Chondrocyte (in vitro differentiated cells): ENCODE measurements at places on chromosomes 13 and 19. TPM values are rescaled to one million over a fixed set of nuclear protein-coding genes. Genes with fewer than 3 reads are reported as not detected.
A peak's percentile ranks its signal among the peaks of the same experiment; 100 is the strongest.

GRCh38 chr13:73778242-73778864 lies 355.9 kb downstream of the KLF12 start:
- no peak for DNase-seq

DNA sequence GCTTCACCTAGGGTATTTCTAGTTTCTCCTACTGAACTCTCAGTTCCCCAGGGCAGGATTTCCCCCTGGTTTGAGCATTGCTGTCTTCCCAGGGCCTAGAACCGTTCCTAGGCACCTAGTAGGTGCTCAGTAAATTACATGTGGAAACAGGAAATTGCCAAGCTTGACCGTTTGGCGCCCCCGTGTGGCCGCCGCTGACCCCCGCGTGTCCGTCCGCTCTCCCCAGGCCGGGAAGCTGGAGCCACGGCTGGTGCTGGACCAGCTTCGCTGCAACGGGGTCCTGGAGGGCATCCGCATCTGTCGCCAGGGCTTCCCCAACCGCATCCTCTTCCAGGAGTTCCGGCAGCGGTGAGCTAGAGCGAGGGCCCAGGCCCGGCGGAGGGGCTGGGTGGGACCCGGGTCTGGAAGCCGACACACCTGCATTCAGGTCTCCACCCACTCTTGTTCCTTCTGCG lies 55.5 kb downstream of the MYH14 start:
- DNase-seq: no peak

OR7A5 gene
- total RNA-seq: not detected in 3 replicates

GRCh38 chr19:45074744-45075300 lies 1.5 kb downstream of the ZNF296 start:
- DNase-seq: no peak

DNA sequence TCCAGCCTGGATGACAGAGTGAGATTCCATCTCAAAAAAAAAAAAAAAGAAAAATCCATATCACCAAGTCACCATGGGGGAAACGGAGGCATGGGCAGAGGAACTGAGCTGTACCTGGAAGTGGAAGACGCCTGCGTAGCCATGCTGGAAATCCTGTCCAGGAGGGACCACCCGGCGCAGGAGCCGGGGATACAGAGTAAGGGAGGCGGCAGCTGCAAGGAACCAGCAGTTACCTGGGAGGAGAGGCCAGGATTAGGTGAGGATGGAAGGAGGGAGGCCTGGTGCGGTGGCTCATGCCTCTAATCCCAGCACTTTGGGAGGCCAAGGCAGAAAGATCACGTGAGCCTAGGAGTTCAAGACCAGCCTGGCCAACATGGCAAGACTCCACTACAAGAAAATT lies 2.0 kb downstream of the CAPN12 start:
- peak; percentile 68 for DNase-seq

WDR88 gene
- total RNA-seq: not detected in 3 replicates

- no peak for DNase-seq
These were observed 11.4 kb downstream of the ARID3A start for GRCh38 chr19:937259-937694.
